ENCODE measurements at places on chromosomes 4 and X.

- no peak for DNase-seq
Observed at GRCh38 chrX:123993326-123993725, 31.8 kb downstream of the STAG2 start.

- DNase-seq, result no peak
Observed at GRCh38 chr4:154366956-154367355, 124.6 kb downstream of the DCHS2 start.

DNA sequence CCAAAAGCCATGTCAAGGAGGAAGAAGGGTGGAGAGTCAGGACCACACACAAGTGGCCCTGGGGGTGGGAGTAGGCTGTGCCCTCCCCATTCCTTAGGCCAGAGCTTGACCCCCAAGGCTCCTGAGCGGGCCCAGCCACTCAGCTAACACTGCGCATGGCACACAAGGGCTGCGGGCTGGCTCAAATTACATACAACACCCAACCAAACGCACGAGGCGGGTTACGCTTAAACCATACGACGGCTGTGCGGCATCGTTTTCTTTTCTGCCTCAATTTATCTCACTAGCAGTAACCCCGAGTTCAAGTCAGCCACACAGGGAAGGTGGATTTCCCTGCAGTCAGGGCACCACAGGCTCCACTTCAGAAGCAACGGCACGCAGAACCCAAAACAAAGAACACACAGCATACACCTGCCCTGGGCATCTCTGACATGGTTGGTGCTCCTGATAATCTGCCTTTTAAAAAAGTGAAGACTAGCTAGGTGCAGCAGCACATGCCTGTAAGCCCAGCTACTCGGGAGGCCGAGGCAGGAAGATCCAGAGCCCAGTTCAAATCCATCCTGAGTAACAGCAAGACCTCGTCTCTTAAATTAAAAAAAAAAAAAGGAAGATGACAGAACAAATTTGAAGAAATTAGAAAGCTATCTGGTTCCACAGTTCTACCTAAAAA lies 2.9 kb downstream of the GAK start:
- DNase-seq, result no peak

DNA sequence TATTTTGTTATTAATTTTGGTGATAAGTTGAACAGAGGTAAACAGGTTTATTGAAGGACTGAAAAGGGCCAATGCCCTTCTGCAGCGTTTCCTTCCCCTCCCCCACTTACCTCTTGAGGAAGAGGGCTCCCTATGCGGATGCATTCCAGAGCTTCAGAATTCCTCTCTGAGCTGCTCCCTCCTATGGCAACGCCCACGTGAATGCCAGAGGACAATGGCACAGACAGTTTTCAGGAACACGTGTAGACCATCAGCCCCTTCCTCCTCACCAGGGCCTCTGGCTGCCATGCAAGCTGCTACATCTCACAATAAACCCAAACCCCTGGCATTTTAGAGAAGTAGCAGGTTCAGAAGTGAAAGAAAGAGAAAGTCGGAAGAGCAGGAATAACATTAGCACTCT lies 127.9 kb downstream of the CHRDL1 start:
- DNase-seq, result no peak

DNA sequence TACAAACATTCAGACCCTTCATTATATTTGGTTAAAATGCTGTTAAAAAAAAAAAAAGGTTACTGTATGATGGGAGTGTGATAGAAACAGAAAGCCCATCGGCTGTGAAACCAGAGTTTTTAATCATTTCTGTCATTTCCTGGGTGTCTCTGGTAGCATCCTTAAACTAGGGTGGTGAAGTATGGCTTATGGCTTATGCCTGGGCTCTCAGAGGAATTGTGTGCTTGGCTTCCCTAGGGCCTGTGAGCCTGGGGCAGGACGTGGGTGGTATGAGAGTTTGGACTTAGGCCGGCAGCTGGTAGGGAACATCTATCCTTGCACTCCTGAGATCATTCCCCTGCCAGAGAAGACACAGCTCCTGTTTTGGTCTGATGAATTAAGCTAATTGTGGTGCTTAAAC lies 52.2 kb downstream of the DCUN1D4 start:
- DNase-seq, result no peak

DNA sequence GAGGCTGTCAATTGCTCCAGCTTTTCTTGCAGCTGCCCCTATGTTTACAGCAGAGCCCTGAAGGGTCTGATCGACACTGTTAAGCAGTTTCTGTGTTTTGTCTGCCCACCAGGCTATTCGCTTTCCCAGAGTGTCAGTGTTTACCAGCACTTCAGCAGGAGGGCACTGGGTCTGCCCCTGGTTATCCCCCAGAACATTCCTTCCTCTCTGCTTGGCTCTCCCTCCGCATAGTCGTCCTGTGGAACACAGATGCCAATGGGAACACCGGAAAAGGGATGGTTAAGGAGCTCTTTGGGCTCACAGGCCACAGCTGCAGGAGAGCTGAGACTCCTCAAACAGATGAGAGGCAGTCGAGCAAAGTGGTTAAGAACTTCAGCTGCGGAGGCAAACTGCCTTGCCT lies 71.3 kb upstream of the FBXW7 start:
- DNase-seq, result no peak

GRCh38 chr4:14607001-14607400 lies 395.3 kb upstream of the CPEB2 start:
- no peak for DNase-seq

DNA sequence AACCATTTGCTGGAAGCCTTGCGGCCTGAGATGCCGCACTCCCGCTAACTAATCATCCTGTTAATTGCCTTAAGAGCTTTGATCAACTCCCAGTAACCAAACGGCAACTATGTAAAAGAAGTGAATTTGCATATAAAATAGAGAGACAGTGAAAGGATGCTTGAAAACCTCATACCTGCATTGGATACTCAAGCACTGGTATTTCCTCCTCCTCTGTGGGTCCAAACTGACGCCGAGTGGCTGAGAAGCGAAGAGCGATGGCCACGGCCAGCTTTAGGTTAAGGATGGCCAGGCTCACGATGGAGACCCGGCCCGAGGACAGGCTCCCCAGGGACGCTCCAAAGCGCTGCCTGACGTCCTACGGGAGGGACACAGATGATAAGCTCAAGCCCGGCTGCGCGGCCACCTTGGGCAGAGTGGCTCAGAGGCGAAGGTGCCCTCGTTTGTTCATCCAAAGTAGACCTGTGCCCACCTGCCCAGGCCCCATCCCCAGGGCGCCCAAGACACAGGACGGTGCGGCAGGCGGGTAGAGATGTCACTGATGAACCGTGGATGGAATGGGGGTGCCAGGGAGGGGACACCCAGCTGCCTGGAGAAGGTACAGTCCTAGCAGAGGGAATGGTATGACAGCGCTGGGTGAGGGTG lies 43.6 kb downstream of the ACOX3 start:
- no peak for DNase-seq

DNA sequence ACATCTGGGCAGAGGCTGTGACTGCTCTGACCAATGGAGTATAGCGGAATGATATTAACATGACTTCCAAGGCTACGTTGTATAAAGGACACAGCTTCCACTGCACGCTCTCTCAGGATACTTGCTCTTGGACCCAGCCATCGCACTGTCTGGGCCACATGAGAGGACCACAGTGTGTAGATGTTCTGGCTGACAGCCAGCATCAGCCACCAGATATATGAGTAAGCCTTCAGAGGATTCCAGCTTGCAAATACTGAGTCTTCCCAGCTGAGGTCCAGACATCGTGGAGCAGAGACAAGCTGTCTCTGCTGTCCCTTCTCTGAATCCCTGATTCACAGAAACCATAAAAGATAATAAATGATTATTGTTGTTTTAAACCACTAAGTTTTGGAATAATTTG lies 146.8 kb upstream of the USP9X start:
- no peak for DNase-seq

- no peak for DNase-seq
Observed at GRCh38 chr4:27293831-27294230, 433.2 kb downstream of the STIM2 start.

GRCh38 chr4:181959121-181959520 lies 284.1 kb upstream of the TENM3 start:
- no peak for DNase-seq

DNA sequence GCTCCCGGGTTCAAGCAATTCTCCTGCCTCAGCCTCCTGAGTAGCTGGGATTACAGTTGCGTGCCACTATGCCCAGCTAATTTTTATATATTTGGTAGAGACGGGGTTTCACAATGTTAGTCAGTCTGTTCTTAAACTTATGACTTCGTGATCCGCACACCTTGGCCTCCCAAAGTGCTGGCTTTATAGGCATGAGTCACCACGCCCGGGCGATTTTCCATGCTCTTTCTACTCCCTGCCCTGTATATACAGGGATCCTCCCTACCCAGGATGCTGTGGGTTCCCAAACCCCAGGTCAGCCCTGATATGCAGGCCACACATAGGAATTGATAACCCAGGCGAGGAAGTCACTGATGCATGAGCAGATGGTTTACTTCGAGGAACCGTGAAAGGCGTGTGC lies 31.4 kb downstream of the SSX5 start:
- DNase-seq, result no peak

DNA sequence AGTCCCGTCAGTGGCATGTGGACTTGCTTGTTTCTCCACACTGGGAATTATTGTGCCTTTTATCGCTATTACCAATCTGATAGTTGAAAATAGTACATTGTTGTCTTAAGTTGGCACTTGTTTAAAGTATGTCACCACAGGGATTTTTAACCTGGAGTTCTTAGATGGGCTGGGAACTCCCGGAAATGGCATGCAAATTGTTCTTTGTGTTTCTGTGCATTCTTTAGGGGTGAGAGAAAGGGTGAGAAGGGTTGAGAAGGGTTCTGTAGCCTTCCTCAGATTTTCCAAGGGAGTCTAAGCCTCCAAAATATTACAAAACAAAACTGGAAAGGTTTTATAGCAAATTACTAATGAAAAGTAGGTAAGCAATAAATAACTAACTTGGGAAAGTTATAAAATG lies 176.9 kb downstream of the ZIC3 start:
- DNase-seq, result no peak

DNA sequence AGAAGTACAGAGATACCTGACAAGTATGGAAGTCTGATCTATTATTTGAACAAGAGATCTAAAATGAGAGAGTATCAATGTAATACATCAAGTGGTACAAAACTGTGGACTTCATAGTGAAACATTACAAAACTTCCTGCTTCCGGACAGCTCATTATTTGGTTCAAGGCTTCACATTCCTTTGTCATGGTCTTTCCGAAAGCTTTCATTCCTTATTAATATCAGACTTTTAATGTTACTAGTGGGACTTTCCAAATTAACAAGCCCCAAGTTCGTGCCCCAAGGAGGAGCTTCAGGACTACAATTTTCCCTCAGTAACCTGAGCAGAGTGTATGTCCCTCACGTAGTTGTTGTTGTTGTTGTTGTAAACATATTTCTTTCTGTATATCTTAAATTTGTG lies 1.2 kb downstream of the CHIC2 start:
- no peak for DNase-seq

DNA sequence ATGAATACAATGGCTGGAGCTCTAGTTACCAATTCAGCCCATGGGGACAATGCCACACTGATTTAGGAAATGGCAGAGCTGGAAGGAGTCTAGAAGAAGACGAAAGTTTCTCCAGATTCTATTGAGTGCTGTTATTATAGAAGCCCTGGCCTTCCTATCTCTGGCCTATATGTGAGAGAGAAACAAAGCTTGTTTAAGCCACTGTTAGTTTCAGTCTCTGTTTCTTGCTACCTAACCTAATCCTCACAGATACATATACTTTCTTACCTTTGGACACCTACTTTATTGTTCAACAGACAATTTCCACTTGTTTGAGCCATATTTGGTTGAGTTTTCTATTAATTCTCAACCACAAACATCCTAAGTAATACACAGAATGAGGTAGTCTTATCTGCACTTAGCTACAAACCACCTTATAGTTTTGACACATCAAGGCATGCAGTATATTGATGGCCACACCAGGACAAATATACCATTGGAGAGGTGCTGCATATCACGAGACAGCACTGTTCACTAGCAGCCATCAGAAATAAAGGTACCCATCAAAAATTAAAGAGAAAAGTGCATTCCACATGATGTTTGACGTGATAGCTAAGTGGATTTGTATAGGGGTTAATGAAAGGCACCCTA lies 190.2 kb downstream of the SMIM20 start:
- no peak for DNase-seq

DNA sequence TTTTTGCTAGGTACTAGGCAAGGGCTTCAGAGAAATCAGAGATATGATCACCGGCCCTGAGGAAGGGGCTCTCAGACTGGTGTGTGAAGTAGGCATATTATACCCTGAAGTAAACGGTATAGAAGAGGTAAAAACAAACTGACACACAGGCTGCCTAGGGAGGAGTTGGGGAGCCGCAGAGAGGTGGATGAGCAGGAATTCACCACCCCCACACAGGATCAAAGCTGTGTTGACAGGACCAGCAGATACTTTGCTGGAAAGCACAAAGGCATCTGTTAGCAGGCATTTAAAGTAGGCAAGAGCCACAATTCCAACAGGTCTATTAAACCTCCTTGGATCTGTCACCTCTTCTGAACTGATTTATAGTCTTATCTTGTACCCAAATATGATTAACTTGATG lies 71.8 kb upstream of the GPR34 start:
- no peak for DNase-seq

DNA sequence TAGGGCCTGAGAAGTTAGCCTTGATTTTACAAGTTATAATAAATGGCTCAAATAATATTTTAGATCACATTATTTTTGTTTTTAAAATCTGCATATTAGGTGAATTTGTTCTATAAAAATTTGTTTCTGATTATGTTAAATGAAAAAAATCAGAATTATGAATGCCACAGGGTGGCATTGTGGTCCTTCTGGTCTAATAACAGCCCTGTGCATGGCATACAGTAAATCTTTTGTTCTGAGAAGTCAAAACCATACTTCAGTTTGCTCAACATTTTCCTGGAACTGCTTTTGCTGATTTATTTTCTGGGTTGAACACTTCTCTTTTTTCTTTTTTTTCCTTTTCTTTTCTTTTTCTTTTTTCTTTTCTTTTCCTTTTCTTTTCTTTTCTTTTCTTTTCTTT lies 101.0 kb upstream of the UBQLN2 start:
- DNase-seq, result no peak

GRCh38 chr4:10731162-10731561 lies 46.6 kb upstream of the CLNK start:
- DNase-seq, result no peak

DNA sequence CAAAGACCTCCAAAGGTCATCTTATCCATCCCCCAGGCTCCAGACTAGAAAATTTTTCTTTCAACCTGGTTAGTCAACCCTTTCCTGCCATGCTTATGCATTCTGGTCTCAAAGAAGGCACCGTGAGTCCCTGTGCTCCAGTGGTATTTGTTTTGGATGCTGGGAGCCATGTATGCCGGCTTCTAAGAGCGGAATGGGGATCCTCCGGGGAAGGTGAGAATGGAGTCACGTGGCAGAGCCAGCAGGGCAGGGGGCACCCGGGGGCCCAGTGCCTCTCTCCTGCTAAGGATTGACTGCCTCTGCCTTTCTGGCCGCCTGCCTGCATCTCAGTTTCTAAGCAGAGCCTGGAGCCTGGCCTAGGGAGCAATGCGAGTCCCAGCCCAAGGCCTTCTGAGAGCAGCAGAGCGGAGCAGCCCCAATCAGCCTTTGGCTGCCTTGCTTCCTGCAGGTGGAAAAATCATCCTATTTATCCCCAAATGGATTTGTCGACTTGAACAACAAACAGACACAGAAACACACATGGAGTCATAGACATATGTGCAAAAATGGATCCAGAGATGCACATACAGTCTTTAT lies 141.0 kb downstream of the PJA1 start:
- DNase-seq, result no peak

All from activated T-helper 1 cell treated with anti-CD3 and anti-CD28 coated beads, Interleukin-2, amount 50 U/mL, for 16 hours (primary cell).